Renal cortex interstitium (tissue), 15 donors: ENCODE measurements at places on chromosomes 1 and 21.
A peak's percentile ranks its signal among the peaks of the same experiment; 100 is the strongest.

- DNase-seq: no peak
These were observed 21.6 kb upstream of the TRIM45 start for GRCh38 chr1:117143172-117143571.

DNA sequence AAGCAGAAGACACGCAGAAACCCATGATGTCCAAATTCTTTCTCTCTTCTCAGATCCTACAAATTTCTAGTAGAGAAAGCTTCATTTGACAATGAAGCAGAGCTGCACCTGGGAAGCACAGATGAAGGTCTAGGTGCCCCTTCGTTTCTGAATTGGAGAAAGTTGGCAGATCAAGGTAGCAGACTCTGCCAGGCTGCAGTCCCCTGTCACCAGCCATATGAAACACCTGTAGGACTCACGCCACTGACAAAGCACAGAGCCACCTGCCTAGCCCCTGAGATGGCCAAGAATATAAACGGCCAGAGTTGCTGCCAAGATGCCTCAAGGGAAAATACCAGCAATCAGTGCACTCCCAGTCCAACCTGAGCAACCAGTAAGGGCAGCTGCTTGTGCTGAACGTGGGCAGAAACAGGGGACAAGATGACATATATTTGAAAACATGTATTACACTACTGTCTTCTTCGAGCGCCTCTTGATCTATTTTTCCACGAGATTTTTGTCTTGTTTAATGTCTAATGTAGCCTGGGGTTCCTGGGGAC is 20.6 kb upstream of the PLEKHA6 start:
- DNase-seq: no peak

DNA sequence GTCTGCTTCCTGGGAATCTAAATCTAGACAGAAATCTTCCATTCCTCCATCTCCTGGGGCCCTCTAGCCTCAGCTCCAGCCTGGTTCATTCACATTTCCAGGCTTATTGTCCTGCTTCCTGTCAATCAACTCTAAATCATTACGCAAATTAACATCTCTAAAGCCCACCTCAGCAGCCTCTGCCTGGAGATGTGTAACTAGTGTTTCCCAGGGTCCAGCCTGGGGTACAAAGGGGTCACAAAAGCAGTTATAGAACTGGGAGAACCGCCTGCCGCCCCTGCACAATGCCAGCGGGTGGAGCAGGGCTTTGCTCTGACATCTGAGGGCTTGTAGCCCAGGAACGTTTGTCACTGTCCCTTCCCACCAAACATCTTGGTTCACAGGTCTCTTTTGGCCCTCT is 373.5 kb downstream of the RRAGC start:
- DNase-seq: no peak

DNA sequence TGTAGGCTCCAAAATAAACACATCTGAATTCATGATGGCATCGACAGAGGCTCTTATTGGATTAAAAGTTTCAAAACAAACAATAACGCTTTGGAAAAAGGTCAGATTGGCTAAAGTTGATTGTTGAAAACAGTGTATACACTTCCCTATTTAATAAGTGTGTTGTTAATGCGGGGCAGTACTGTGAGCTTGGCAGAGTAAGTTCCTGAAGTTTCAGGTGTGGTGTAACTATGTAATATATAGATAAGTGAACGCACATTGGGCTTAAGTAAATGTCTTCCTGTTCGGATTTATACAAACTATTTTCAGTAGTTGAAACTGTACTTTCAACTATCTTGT is 810 bp downstream of the ZBTB37 start:
- no peak for DNase-seq

DNA sequence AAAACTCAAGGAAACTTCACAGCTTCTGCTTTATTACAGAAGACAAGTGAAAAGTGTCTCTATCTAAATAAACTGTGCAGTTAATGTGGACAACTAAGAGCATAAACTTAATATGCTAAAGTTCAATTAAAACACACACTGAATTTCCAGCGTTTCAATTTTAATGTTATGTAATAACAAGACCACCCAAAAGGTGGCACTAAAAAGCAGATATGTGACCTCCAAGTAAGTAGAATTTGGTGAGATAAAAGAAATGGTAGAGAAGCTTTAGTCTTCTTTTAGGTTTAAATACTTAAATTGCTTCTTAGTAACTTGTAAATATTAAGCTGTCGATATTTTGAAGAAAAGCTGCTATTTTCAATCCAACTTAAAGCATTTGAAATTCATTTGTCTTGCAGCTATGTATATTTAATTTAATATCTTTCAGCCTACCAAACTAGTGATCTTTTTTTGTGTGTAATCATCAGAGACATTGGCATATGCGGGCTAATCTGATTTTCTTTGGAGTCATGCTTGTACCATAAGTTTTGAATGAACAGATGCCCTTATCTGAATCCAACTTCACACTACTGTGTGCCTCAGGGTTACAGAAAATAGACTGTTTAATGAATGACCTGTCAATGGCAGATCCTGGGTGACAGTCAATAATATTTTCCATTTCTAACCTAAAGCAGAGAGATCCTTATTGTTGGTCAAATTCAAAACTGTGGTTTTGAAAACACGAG is 36.5 kb upstream of the ADAMTS1 start:
- DNase-seq: no peak

DNA sequence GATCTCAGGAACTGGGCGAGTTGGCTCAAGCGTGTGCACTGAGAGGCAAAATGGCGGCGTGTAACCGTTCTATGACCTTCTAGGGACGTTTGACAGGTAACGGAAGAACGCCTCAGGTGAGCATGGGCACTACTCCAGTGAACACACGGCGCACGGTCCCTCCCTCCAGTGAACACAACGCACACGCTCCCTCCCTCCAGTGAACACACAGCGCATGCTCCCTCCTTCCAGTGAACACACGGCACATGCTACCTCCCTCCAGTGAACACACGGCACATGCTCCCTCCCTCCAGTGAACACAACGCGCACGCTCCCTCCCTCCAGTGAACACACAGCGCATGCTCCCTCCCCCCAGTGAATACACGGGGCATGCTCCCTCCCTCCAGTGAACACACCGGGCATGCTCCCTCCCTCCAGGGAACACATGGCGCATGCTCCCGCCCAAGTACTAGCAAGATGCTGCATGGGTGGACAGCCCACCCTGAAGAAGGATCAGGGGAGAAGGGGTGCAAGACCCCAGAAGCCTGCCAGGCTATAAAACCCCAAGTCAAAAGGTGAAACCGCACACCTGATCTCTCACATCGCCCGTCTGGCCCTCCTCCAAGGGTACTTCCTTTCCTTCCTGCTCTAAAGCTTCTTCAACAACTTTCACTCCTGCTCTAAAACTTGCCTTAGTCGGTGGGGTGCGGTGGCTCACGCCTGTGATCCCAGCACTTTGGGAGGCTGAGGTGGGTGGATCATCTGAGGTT is 3.5 kb downstream of the C1orf159 start:
- no peak for DNase-seq

GRCh38 chr1:3270403-3271245 is 183.8 kb upstream of the ARHGEF16 start:
- DNase-seq: no peak

GRCh38 chr21:37008724-37009123 is 2.2 kb downstream of the RIPPLY3 start:
- DNase-seq: no peak

- DNase-seq: no peak
These were observed 135.3 kb downstream of the GDAP2 start for GRCh38 chr1:117794073-117794472.

DNA sequence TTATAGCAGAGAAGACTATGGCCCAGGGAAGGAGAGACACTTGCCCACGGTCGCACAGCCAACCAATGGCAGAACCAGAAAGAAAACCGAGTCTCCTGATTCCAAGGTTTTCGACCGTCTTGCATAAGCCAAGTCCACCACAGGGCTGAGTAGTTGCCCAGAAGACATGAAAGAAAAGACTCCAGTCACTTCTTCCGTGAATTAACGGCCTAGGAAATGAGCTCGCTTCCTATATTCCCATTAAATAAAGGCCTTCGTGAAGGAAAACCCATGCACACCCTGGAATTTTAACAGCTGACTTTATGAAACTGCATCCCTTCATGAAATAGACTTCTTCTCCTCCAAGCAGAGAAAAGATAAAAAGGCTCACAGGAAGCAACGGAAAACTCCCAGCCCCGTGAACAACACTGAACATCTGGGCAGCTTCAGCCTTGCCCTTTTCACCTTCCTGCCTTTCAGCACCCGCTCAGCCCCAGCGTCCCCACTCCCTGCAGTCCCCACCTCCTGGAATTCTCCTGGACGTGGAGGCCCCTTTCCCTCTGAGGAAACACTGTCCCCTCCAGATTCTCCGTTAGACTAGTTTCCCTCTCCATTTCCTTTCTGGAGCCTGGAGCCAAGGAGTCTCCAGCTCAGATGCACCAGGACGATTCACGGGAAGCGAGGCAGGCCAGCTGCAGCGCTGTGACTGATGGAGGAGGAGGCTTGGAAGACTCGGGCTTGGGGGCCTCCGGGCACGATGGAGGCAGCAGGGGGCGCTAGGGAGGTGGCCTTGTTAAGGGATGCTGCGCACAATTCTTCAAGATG is 2.7 kb upstream of the MYOC start:
- peak; percentile 51 for DNase-seq

DNA sequence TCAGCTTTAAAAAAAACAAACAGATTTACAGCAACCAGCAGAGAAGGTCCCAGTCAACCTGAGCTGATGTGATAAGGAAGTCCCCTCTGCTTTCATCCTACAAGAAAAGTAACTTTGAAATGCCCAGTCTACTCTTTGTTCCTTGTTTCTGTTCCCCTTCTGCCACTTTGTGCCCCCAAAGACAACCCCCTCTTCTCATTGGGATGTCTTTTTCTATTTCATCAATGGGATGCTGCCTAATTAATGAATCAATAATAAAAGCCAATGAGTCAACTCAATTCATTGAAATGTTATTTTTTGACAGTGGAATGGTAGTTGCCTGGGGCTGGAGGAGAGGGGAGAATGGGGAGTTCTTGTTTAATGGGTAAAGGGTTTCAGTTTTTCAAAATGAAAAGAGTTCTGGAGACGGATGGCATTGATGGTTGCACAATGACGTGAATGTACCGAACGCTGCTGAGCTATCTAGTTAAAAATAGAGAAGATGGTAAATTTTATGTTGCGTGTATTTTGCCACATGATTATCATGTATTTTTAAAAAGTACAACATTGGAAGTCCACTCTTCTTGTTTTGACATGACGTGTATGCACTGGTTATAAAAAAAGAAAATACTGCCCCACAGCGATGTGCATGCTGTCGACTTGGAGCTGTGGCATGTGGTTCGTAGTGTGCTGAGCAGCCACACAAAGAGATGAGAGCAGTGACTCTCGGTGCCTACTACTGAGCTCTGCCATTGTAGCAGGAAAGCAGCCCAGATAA is 22.4 kb upstream of the PADI2 start:
- no peak for DNase-seq

GRCh38 chr1:110190282-110190929 is 19.7 kb upstream of the KCNC4 start:
- no peak for DNase-seq

DNA sequence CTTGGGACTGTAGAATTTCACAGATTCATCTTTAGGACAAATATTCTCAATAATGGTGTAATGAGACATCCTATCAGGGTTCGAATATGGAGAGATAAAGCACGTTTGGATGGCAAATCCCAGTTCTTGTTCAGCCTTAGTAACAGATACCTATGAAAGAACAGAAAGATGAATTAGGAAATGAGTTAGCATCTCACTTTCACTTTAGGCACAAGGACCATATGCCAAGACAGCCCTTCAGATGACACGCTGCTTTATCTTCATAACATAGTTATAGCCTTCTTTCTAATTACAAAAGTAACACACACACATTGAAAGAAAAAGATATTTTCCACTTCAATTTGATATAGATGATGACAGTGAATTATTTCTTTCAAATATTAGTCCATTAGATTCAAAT is 173.6 kb downstream of the TGFBR3 start:
- no peak for DNase-seq

GRCh38 chr1:169486281-169487051 is 722 bp upstream of the SLC19A2 start:
- no peak for DNase-seq

DNA sequence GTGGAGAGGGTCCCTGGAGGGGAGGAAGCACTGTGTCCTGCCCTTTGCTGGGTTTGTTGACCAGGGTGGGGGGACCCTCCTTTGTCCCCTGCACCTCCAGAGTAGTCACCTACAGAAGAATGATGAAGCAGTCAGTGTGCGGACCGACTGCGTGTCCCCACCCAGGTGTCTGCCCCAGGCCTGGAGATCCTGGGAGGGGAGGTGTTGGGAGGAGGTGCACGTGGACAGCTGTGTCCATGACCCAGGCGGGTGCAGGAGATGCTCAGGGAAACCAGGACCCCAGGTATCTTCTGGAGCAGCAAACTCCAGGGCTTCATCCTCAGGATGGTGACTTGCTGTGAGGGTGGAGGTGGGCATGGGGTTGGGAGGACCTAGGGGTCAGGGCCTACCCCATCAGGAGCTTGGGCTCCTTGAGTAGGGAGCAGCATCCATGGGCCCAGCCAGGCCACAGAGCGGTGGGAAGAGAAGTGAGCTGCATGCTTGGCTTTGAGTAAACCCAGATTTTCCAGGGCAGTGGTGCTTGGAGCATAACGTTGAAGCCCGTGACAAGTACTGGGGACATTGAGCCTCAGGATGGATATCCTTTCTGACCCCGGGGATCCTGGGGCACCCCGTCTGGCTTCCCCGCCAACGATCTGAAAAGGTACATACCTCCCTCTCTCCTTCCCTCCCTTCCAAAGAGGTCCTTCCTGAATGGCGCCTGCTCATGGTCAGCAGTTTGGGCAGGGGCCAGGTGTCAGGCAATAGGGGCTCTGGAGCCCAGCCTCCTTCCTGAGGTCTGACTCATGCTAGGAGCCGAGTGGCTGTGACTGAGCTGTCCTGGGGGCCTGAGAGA is 13.7 kb downstream of the ACTRT2 start:
- DNase-seq: no peak

- DNase-seq: no peak
These were observed 41.8 kb downstream of the TTC39A start for GRCh38 chr1:51288578-51288977.

GRCh38 chr1:47771751-47772150 is 225.4 kb downstream of the TRABD2B start:
- no peak for DNase-seq

DNA sequence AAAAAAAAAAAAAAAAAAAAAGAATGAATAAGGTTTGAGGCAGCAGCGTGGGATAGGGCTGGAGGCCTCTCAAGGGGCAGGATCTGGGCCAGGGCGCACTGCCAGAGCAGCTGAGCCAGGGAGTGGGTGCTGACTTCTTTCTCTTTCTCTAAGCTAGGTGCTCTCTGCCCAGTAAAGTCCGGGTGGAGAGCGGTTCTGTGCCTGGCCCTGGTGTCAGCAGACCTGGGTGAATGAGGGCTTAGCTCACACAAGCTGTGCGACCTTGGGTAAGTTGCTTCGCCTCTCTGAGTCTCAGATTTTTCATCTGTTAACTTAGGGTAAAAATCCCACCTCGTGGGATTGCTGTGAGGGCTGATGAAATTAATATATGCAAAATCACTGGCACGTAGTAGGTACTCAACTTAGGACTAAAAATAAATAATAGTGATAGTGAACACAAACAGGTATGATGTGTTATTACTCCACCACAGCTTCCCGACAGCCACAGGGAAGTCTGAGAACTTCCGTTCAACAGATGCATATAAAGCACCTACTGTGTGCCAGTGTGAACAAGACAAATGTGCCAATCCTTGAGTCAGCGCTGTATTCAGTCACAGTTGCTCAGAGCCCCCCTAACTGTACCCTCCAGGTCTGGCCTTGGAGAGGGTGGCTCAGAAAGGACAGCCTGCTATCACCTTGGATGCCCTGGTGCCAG is 2.0 kb upstream of the FAM131C start:
- DNase-seq: no peak
